Activated CD4-positive, alpha-beta T cell treated with anti-CD3 and anti-CD28 coated beads, Interleukin-2, amount 50 U/mL, for 1 hour (primary cell): ENCODE measurements at places on chromosomes 3 and 15.

DNA sequence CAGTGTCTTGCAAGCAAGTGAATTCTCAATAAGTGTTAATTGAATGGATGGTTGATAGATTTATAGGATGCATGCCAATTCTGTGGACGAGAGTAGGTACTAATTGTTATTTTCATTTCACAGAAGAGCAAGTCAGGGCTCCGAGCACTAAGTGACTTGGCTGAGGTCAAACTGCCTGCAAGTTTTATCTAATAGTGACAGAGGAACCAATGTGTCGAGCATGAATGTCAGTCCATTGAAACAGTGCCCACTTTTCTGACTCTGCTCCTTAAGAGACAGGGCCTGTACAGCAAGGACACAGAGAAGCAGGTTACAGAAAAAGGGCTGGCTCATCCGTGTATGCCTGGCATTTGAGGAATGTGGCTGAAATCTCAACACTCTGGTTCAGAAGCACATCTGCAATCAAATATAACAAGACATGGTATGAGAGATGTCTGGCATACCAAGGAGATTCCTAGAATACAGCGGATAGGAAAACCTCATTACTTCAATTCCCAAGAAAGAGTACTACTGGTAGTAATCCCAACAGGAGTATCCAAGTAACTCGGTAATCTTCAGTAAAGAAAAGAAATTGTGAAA, 6.0 kb upstream of the B3GNT5 start:
- no peak for DNase-seq

DNA sequence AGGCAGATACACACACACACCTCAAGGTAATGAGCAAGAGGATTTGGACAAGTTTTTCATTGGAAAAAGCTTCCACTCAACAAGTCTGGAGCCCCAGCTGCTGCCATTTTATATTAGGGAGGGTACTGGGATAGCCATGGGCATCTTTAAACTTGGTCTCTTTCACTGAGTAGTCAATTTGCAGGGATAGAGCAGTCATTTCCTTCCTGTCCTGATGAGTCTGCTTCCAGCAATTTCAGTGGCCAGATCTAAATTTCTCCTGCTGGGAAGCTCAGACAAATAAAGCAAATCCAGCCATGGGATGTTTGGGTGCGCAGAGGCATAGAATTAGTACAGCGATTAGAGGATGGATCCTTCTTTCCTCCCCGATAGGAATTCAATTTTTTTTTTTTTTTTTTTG, 874 bp upstream of the ERC2 start:
- no peak for DNase-seq

GRCh38 chr15:58549785-58550074, 117.9 kb downstream of the LIPC start:
- DNase-seq, result no peak

DNA sequence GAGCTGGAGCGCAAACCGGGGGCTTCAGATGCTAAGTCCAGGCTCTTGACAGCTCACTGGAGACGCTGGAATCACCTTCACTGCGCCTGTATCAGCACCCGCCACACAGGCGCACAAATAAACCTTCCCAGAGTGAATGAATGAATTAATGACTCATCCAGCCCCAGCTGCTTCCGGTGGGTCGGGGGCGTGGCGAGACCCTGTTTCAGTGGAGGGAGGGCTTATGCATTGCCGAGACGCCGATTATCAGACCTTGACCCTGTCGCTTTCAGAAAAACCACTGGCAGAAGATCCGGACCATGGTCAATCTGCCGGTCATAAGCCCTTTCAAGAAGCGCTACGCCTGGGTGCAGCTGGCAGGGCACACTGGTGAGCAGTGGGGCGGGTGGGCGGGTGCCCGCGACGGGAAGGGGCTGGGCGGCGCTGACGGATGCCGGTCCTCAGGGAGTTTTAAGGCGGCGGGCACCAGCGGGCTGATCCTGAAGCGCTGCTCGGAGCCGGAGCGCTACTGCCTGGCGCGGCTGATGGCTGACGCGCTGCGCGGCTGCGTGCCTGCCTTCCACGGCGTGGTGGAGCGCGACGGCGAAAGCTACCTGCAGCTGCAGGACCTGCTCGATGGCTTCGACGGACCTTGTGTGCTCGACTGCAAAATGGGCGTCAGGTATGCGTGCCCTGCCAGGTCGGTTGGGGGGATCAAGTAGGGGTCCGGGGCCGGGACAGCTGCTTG, 7.7 kb downstream of the ITPKA start:
- DNase-seq, result peak; percentile 43

DNA sequence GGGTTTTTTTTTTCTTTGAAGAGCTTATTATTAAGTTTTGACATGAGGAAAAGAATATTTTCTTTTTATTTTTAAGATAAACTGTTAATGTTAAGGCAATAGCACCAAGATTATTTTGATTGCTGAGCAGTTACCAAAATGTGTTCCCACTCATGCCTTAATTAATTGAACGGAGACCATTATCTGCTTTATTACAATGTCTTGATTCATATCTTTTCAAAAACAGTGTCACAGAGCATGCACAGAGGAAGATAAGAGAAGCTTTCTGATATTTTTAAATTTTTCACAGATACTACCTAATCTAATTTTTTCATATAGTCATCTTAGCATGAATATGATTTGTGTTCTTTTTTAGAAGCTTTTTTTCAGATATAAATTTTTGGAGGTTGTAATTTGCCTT, 106.7 kb upstream of the FEZF2 start:
- DNase-seq, result no peak

- no peak for DNase-seq
Measured at GRCh38 chr15:40558952-40559742, 5.7 kb downstream of the CCDC32 start.

DNA sequence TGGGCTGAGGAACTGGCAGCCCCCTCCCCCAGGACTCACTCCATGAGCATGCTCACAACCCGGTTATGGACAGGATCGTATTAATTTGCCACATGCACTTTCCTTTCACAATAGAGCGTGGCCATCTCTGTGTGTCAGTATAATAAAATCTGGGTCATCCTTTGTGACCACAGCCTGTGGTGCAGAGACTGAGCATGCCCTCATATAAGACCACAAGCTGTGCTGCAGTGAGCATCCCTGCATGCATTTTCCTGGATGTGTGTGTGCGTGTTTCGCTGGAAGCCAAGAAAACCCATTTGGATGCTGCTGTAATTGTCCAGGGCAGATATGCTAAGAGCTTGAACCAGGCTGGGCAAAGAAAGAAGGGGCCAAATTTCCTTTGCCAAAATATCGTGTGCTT, 39.7 kb downstream of the CYP11A1 start:
- no peak for DNase-seq

DNA sequence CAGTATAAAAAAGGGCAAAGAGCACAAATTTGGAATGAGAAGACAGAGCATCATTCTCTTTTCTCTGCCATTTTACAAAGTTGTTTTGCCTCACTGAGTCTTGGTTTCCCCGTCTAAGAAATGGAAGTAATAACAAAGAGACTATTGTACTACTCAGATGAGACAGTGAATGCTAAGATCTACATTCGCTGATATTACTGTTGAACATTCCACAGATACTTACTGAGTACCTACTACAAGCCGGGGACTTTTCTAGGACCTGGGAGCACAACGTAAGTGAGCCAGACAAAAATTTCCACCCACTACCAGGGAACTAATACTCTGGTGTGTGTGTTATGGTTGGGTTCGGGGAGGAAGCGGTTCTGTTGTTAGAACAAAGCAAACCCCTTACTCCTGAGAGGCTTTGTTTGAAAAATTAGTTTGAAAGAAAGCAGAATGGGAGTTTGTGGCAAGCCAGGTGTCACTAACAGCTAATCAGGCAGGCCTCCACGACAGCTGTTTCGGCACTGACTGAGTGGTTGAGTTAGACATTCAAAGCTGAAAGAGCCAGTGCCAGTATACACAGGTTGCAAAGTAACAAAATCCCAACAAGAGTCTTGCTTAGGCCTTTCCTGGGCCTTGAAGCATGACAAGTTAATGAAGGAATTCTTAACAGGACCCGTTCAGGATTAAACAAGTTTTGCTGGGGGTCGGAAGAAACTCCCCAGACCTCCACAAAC, 458.3 kb downstream of the EDEM1 start:
- DNase-seq, result no peak

DNA sequence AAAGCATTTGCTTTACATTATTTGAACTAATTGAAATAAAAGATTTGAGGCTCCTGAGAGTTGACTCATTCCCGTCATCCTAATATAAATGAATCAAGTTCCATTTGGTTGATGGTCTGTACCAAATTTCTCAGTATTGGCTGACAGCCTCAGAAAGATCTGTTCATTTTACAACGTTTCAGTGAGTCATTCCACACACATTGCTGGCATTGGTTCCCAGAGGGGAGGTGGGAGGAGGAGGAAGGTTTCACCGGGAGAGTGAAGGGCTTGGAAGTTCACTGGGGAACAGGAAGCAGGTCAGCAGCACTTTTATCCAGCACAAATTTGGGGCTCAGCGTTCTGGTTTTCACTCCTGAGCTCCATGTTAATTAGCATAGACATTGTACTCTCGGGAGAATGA, 176.7 kb upstream of the CADPS start:
- no peak for DNase-seq
